ENCODE measurements at places on chromosomes 13 and 19. TPM values are rescaled to one million over a fixed set of nuclear protein-coding genes. Genes with fewer than 3 reads are reported as not detected.

DNA sequence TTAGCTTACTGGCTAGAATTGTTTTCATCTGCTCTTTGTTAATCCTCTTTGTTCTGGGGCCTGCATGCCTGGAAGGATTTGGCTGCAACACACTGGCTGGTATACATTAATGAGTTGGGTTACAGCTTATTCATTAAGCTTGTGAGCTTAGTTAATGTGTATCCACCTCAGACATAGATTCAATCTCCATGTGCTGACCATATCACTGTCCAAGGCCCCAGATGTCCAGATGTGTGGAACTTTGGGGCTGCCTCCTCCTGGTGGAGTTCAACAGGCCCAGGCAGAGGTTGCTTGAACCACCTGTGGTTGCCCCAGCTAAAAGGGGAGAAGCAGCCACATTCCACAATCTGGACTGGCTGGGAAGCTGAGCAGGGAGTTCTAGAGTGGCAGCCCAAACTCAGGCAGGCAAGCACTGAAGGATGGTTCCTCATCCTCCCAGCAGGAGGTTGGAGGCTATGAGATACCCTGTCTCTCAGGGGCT is 5.4 kb downstream of the DIAPH3 start:
- no peak overlapping the region for H3K27ac ChIP-seq
- no peak overlapping the region for H3K4me3 ChIP-seq
- no peak for DNase-seq
- H3K27me3 ChIP-seq = no peaks in the 10 kb centered on the region
- no peaks in the 10 kb centered on the region for H3K36me3 ChIP-seq

- peak overlapping the region; percentile 38 for H3K27ac ChIP-seq
- H3K27me3 ChIP-seq = no peaks in the 10 kb centered on the region
- H3K4me3 ChIP-seq = no peak overlapping the region
- H3K4me1 ChIP-seq = peaks cover 26% of the 10 kb centered on the region
- H3K36me3 ChIP-seq = no peaks in the 10 kb centered on the region
- peak; percentile 57 for DNase-seq
Observed at GRCh38 chr19:48681127-48681470, 8.3 kb upstream of the NTN5 start.

GRCh38 chr19:20151617-20152145 is 15.3 kb upstream of the ZNF486 start:
- no peaks in the 10 kb centered on the region for H3K36me3 ChIP-seq
- DNase-seq = no peak
- H3K27me3 ChIP-seq = no peaks in the 10 kb centered on the region
- no peaks in the 10 kb centered on the region for H3K4me1 ChIP-seq

- no peak overlapping the region for H3K27ac ChIP-seq
- no peaks in the 10 kb centered on the region for H3K36me3 ChIP-seq
- peak; percentile 36 for DNase-seq
- H3K4me3 ChIP-seq = no peak overlapping the region
- no peaks in the 10 kb centered on the region for H3K27me3 ChIP-seq
Observed at GRCh38 chr13:107585469-107586180, 629.7 kb downstream of the LIG4 start.

DNA sequence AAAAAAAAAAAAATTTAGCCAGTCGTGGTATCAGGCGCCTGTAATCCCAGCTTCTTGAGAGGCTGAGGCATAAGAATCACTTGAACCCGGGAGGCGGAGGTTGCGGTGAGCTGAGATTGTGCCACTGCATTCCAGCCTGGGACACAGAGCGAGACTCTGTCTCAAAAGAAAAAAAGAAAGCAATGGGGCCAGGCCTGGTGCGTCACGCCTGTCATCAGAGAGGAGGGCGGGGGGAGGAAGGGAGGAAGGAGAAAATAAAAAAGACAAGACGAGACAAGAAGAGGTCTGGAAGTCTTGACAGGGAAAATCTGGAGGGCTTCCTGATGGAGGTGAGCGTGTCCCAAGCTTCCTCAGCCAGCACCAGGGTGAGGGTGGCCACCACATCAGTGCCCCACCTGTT is 54.9 kb upstream of the PTPRS start:
- no peaks in the 10 kb centered on the region for H3K36me3 ChIP-seq
- H3K4me3 ChIP-seq = no peak overlapping the region
- no peaks in the 10 kb centered on the region for H3K4me1 ChIP-seq
- DNase-seq = no peak
- peaks cover 12% of the 10 kb centered on the region for H3K27me3 ChIP-seq
- no peak overlapping the region for H3K27ac ChIP-seq

- no peak overlapping the region for H3K4me3 ChIP-seq
- no peaks in the 10 kb centered on the region for H3K36me3 ChIP-seq
- peaks cover 22% of the 10 kb centered on the region for H3K4me1 ChIP-seq
- no peak for DNase-seq
Observed at GRCh38 chr19:47623921-47624391, 15.0 kb downstream of the BICRA start.

GRCh38 chr19:5115771-5116202 is 146.9 kb downstream of the KDM4B start:
- H3K4me3 ChIP-seq = no peak overlapping the region
- no peaks in the 10 kb centered on the region for H3K27me3 ChIP-seq
- H3K27ac ChIP-seq = no peak overlapping the region
- H3K36me3 ChIP-seq = peaks cover 87% of the 10 kb centered on the region
- DNase-seq = no peak

DNA sequence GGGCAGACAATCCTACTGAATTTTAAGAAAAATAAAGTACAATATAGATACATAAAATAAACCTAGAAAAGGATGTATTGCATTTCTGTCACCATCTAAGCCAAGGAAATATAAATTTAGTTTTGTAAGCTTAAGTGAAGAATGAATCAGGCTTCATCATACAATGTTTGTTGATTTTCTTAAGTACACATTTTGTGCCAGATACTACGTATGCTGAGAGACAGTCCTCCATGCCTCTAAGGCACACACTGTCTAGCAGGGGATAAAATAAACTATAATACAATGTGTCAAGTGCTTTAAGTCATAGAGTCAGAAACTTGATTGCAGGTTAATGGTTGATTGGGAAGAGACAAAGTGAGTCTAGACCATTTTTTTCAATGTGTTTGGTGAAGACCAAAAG is 465.7 kb downstream of the TBC1D4 start:
- H3K4me3 ChIP-seq = no peak overlapping the region
- H3K27ac ChIP-seq = no peak overlapping the region
- DNase-seq = no peak
- H3K4me1 ChIP-seq = no peaks in the 10 kb centered on the region

DNA sequence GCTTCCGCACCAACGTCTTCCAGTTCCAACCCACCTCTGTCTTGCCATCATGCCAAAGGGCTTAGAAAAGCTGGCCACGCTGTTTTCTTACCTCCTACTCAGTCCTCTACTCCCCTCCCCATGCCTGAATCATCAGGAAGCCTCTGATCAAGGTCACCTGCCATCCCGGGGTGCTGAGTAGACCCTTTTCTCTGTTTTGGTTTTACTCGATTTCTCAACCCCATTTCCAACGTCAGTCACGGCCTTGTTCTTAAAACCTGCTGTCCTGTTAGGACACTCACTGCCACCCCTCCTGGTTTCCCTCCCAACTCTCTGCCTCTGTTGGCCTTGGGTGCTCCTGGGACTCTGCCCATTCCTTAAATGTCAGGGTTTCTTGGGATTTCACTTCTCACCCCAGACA is 350.1 kb downstream of the FOXO1 start:
- no peak overlapping the region for H3K27ac ChIP-seq
- no peak overlapping the region for H3K4me3 ChIP-seq
- H3K36me3 ChIP-seq = no peaks in the 10 kb centered on the region

Gene CPT1C
- polyA plus RNA-seq = 3.1 TPM

Gene TM9SF2
- polyA plus RNA-seq = 40.8 TPM

Gene DZIP1
- polyA plus RNA-seq = 4.7 TPM

Gene CEACAM6
- 29.6 TPM for polyA plus RNA-seq

Measured in stomach (tissue), 19 donors.